ENCODE measurements at places on chromosomes 16 and 17.

- DNase-seq: no peak
Measured at GRCh38 chr16:51825779-51826178, 674.7 kb upstream of the SALL1 start.

- DNase-seq: no peak
Measured at GRCh38 chr17:20706751-20707373, 127.3 kb downstream of the CDRT15L2 start.

- DNase-seq: peak; percentile 90
Measured at GRCh38 chr17:43723697-43724359, 34.8 kb downstream of the SOST start.

DNA sequence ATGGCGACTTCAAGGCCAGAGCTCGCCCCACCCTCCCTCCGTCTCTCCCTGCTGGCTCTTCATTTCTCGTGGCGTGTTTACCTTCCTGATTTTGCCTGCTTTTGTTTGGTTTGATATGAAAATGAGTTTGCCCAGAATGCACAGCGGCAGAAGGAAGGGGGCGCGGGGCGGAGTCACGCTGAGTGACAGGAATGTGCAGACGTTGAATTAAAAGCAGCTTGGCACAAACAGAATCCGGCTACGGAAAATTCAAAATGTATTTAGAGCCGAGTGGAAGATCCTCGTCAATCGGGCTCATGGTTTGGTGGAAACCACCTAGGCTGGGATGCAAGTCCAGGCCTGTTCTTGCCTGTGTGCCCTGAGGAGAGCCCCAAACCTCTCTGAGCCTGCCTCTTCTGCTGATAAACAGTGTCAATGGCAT is 102.7 kb downstream of the SDK2 start:
- DNase-seq: no peak

- DNase-seq: no peak
Measured at GRCh38 chr17:31579265-31579664, 187.8 kb downstream of the RAB11FIP4 start.

DNA sequence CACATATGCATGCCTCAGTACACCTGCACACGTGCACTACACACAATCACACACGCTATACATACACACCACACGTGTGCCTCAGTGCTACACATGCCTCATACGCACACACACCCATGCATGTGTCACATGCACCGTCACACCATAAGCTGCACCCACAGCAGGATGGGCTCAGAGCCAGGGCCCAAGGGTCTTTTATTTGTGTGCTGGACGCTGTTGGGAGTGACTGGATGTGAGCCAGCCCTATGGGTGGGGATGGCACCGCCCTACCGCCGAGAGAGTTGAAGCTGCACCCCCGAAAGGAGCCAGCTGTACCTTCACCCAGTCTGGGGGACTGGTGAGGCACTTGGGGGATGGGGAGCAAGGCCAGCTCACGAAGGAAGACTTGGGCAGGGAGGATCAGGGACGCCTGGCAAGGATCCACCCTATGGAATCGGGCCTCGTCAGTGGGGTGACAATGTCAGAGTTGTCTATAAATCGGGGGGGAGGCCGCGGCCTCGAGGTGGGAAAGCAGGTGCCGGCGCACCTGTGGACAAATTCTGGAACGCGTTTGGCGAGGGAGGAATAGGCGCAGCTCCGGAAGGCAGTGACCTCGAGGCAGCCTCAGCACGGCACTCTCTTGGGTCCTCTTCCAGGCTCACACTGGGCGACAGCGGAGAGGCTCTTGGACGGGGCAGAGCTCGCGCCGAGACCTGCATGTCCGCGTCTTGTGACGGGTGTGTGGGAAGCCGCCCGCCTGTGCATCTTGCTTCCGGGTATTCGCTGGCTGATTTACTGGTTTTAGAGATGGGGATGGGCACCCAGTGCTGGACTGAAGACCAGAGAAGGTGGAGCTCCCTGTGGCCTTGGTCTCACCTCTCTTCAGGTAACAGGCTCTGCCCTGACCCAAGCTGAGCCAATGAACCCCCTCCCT is 7.3 kb downstream of the RGS11 start:
- no peak for DNase-seq

DNA sequence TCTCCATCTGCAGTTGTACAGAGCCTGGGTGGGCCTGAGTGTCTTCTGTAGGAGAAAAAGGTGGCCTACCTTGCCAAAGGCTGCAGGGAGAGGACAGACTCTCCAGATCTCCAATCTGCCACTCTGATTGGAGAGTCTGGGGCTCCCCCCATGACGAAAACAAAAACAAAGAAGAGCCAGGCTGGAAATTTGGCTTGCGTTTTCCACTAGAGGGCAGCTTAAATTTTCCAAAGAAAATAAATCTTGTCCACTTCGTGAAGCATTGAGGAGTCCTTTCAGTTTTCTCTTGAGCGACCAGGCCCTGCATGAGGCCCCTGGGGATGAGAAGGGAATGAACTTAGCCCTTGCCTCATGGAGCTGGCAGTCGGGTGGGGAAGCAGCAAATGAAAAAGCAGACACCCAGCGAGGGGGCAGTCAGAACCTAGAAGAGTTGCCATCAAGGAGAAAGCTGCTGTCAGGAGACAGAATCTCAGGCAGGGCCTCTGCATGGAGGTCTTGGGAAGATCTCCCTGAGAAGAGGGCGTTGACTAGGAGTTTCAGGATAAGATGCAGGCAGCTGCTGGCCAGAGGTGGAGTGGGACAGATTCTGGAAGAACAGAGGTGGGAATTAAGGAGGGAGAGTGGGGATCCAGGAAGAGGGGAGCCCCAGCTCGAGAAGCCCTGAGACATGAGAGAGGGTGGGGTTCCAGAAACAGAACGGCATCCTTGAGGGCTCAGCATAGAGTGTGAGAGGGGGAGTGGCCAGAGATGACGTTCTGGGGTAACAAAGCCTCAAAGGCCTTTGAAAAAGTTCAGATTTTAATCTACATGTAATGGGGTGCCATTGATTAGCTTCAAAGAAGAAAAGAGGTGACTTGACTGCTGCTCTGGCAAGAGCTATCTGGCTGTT is 8.4 kb upstream of the SHCBP1 start:
- peak; percentile 72 for DNase-seq

DNA sequence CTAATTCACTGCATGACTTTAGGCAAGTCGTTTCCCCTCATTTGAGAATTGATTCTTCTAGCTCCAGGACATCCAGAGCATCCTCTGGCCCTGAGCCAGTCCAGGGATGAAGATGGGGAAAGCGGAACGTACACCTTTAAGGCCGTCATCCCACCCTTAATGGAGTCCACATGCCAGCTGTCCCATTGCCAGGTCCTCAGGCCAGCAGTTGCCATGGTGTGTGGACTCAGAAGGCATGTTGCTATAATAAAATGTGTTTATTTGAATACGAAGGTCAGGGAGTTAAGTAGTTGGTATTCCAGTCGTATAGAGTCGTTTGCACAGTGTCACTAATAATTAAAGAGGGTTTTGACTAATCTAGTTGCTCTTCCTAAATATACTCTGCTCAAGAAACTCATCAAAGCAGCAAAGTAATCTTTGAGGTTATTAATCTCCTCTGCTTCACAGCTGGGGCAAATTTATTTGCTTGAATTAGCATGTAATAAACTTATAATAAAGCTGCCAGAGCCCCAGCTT is 30.4 kb downstream of the CCDC182 start:
- DNase-seq: no peak

GRCh38 chr16:78608305-78608776 is 508.9 kb downstream of the WWOX start:
- no peak for DNase-seq

- DNase-seq: peak; percentile 77
Measured at GRCh38 chr16:46908540-46909372, 24.6 kb downstream of the GPT2 start.

DNA sequence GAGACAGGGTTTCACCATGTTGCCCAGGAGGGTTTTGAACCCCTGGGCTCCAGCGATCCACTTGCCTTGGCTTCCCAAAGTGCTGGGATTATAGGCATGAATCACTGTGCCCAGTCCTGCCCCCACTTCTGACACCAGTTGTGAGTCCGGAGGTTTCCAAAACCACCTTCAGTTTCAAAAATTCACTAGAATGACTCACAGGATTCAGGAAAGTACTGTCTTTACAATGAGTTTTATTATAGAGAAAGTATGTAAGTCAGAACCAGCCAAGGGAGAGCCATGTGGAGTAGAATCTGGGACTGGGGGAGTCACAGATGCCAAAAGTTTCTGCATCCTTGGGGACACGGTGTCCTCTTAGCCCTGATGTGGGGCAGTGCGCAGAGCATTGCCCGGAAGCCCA is 55.1 kb downstream of the PLD6 start:
- peak; percentile 71 for DNase-seq

- peak; percentile 86 for DNase-seq
Measured at GRCh38 chr17:59329176-59330052, 2.0 kb upstream of the YPEL2 start.

DNA sequence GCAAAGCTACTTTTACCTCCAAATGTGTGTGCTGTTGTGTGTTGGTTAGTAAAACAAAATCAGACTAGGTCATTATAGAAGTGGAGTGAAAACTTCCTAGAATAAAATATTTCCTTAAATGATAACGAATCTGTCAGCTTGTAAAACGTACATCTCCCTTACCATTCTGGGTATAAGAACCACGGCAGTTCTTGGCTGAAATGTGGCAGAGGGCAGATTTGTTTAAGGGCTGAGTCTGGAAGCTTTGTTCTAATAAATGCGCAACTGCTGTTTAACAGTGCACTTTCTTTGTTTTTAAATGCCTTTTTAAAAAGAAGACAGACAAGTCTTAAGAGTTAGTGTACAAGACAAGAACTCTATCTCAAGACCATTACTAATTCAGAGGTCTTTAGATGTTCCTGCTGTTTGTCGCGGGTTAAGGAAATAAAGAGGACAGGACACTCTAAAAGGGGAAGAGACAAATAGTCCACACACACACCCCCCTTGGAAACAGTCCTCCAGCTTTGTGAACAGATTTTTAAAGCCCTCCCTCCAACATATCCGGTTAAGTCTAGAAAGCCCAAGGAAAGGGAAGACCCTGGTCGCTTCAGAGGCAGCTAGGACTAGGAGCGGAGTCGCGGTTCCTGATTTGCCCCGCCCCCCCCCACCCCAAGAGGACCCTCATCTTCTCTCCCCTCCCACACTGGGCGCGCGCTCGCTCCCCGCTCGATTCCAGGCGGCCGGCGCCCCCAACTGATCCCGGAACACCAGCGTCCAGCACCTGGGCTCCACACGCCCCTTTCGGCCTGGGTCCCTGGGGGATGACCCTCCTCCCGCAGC is 658 bp downstream of the SYNRG start:
- peak; percentile 33 for DNase-seq

- no peak for DNase-seq
Measured at GRCh38 chr16:80938879-80939260, 67.8 kb downstream of the CMC2 start.

DNA sequence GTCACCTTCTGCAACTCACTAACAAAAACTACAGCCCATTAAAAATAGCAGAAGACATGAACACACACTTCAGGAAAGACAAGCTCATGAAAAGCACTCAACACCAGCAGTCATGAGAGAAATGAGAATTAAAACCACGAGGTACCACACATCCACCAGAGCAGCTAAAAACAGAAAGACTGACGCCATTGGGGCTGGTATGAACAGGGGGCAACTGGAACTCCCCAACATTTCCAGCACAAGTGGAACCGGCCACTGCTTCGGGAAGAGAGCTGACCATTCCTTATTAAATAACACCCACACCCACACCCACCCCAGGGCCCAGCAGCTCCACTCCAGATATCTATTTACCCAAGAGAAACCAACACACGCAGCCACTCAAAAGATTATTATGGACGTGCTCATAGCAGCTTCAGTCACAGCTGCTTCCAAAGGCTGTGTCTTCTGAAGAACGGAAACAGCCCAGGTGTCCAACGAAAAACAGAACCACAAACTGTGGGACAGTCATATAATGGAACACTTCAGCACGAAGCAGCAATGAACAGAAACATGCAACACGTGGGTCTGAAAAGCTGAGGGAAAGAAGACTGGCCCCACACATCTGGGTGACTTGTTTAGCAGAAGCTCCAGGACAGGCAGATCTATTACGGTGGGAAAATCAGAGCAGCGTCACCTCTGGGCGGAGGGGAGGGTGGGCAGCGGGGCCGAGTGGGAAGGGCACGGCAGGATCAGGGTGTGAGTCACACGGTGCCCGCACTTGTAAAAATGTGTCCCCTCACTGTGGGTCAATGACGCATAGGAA is 41.1 kb downstream of the KLHDC4 start:
- DNase-seq: no peak

GRCh38 chr16:6913566-6913965 is 419.1 kb upstream of the RBFOX1 start:
- DNase-seq: no peak

GRCh38 chr17:34885076-34885475 is 76.2 kb downstream of the CCT6B start:
- no peak for DNase-seq

GRCh38 chr17:77721846-77722160 is 236.7 kb upstream of the TNRC6C start:
- no peak for DNase-seq

DNA sequence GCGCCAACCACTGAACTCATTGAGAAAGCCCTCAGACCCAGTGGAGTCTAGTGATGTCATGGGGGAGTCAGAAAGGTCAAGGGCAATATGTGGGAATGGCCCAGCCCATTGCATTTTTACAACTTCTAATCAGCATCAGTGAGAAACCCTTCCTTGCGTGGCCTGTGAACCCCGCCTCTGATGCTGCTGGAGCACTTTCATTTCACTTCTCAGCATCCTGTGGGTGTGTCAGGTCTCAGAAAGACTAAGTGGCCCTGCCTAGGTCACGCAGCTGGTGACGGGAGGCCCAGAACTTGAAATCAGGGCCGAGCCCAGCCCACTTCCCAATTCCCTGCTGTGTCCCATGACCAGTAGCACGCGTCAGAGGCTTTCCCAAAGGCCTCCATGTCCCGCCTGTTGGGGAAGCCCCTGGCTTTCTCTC is 6.1 kb downstream of the DNAI2 start:
- no peak for DNase-seq

DNA sequence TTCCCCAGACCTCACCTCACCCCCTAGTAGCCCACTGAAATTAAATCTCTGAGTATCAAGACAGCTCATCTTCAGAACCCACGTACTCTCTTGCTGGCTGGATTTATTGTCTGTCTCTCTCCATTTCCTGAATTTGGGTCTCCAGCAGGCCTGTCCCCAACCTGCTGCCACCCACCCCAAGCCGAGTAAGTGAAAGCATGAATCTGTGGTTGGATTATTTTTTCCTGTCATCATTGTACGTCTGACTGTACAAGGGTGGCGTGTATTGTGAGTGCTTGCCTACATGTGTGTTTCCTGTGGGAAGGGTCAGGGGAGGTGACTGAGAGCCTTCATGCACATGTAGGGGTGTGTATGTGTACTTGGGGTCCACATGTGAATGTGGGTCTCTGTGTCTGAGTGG is 5.4 kb downstream of the TNP2 start:
- DNase-seq: no peak
